ENCODE measurements at places on chromosomes 11 and 22.

DNA sequence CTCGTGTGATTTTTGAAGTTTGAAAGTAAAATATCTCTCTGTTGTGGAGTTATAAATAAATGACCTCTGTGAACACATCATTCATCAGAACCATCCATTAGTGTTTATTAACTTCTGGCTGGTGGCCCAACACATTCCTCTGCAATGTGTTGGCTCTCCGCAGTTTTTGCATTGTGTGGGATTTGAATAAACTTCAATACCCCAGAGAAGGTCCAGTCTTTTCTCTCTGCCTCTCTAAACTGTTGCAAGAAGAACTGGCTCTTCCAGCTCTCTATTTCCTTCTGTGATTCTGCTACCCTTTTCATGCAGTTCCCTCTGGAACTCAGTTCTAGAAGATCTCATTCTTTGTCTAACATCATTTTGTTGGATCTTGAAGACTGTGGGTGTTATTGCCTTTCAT is 125.0 kb upstream of the ARHGAP42 start:
- DNase-seq: no peak

GRCh38 chr11:35676611-35676965 is 14.0 kb downstream of the TRIM44 start:
- no peak for DNase-seq

GRCh38 chr11:13003736-13004493 is 5.2 kb upstream of the RASSF10 start:
- no peak for DNase-seq

GRCh38 chr11:27468995-27469695 is 3.4 kb downstream of the LGR4 start:
- no peak for DNase-seq

GRCh38 chr11:10770626-10771254 is 19.7 kb downstream of the CTR9 start:
- peak; percentile 78 for DNase-seq

- no peak for DNase-seq
These were observed 46.0 kb upstream of the CCDC34 start for GRCh38 chr11:27409049-27409448.
